ENCODE measurements at places on chromosomes 3 and 15.

- DNase-seq, result no peak
Observed at GRCh38 chr3:86788371-86788770, 202.6 kb downstream of the VGLL3 start.

- no peak for DNase-seq
Observed at GRCh38 chr15:91887921-91888373, 34.4 kb downstream of the SLCO3A1 start.

- DNase-seq, result peak; percentile 80
Observed at GRCh38 chr3:43389388-43390254, 103.3 kb downstream of the SNRK start.

- no peak for DNase-seq
Observed at GRCh38 chr3:40152482-40153133, 156.9 kb upstream of the EIF1B start.

DNA sequence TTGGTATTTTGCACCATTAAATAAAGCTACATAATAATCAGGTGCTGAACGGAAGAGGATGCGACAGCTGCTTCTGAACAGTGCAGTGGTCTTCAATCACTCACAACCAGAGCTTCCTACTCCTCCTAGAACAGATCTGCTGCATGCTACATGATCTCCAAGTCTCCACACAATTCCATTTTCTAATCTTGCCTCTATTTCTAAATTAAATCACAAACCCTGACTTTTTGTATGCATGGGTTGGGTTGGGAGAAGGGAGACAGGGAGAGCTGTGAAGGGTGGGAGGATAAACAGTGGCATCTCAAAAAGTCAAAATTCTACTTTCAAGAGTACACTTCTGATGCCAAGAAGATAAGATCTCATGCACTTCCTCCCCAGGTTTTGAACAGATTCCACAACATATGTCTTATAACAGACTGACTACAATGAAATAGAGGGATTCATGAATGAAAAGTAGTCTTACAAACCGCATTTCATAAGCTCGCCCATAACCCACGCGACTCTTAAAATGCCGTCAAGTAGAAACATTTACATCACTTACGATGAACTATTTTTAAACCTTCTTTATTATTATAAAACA is 57.2 kb downstream of the CHSY1 start:
- no peak for DNase-seq

GRCh38 chr15:83115410-83115809 is 8.0 kb downstream of the TM6SF1 start:
- no peak for DNase-seq

DNA sequence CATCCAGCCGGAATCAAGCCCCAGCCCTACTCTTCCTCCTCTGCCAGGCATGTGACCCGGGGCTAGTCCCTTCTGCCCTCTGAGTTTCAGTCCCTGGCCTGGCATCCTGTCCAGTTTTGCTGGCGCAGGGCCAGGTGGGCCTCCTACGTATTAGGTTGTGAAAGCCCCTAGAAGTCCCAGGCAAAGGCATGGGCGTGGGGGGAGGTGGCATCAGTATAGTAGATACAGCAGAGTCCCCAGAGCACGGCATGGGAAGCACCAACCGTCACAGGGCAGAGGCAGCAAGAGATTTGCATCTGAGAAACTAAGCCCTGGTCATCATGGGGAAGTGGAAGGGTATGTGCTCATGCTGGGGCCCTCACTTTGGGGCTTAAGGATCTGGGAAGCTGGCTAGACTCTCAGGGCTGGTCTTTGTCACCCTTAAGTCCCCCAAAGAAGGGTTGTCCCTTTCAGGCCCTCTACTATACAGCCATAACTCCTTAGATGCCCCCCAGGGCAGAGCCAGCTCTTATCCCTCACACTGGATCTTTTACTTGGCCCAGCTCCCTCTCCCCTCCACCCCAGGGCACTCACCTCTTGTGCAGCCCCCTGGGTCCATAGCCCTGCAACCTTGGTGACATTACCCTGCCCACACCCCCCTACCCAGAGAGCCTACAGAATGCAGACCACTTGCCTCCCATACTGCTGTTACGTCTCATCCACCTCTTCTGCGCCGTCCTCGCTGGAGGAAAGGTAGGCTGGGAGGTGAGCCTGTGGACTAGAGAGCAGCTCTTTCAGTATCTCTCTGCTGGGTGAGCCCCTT is 11.3 kb downstream of the NBEAL2 start:
- DNase-seq, result no peak

DNA sequence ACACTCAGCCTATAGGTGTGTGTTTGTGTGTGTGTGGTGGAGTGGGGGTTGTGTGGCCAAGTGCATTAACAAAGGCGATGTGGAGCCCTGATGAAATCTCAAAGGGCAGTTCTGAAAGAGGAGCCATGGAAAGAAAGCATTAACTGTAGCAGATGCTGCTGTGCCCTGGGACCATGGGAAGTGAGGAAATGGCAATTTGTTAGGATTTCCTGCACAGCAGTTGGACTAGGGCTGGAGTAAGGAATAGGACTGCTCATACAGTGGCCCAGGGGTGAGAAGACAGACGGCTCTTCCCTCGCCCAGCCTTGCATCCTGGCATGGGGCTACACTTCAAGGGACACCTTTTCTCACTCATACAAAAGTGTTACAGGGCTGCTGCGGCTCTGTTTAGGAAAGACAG is 12.3 kb upstream of the ZBTB38 start:
- DNase-seq, result no peak

- no peak for DNase-seq
Observed at GRCh38 chr3:45842851-45843625, 1.1 kb upstream of the LZTFL1 start.

- DNase-seq, result no peak
Observed at GRCh38 chr3:161339517-161340500, 31.5 kb downstream of the SPTSSB start.

DNA sequence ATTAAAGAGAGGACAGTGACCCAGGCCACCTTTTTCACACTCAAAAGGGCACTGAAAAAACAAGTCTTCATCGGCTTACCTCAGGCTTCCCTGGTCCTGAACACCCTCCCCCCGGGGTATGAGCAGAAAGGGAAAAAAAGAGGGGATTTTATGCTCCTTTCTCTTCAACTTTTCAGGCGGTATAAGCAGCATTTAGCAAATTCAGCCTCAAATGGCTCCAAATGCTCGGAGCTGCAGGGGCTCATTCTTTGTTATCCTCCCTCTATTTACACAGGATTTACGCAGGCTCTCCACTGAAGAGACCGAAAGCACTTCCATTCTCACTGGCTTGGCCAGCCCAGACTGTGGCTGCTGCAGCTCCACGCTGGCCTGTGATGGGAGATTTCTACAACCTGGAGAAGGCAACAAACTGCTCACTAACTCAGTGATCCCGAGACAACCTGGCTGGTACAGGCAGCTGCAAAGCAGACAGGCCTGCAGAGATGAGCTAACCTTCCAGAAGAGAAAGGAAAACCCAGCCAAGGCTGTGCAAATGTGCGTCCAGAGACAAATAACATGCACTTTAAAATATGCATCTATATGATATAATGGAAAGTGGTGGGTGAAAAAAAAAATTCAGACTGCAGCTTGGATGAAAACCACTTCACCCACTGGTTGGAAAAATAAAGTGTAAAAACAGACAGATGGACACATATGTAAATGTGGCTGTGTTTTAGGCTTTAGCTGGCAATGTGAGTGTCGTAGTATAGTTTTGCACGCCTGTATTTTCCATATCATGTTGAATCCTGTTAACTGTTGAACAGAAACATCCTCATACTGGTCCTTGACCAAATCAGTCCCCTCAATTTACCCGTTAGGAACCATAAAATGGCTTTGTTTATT is 54.2 kb downstream of the MEIS2 start:
- no peak for DNase-seq

DNA sequence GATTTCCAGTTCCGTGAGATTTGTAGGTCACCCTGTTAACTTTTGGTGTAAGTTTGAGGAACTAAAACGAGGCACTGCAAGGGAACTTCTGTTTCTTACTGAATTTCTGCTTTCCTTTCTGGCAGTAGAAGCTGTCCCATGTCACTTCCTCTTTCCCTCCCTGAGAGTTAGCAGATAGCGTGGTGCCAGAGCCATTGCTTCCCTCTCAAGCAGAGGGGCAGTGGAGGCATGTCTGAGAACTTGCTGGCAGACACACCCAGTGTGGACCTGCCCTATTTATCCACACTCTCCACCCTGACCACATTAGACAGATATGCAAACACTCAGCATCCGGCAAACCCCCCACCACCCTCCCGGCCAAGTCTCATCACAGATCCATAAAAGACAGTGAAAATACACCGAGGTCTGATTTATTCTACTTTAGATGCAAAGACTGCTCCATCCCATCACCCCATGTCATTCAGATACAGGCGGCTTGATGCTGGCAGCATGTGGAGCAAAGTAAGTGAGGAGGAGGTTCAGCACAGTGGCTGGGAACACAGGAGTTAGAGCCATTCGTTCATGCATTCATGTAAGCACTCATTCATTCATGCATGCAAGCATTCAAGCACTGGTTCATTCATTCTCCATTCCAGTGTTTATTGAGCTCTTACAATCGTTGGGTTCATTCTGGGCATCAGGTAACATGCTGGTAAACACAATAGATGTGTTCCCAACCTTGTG is 324.7 kb downstream of the SHQ1 start:
- DNase-seq, result peak; percentile 85

Data from KG1 (cell line).